Stimulated activated CD4-positive, alpha-beta T cell treated with anti-CD3 and anti-CD28 coated beads, Interleukin-4, amount 100 ng/mL, for 1 hour (primary cell): ENCODE measurements at places on chromosomes 2 and 18.

DNA sequence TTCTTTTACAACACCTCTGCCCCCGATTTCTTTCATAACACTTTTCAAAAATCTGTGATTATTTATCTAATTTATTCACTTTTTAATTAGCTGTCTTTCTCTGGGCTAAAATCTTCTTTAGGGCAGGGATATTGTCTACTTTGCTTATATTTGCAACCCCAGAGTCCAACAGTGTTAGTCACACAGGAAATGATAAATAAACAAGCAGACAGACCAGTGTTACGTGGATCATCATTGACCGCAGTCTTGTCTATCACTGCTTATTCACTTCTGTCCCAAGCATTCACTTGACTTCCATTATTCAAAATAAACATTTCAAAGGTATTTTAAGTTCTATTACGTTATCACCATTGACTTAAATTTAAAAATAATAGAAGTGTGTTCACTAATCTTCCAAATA lies 237.6 kb upstream of the UBE2E3 start:
- DNase-seq, result no peak

DNA sequence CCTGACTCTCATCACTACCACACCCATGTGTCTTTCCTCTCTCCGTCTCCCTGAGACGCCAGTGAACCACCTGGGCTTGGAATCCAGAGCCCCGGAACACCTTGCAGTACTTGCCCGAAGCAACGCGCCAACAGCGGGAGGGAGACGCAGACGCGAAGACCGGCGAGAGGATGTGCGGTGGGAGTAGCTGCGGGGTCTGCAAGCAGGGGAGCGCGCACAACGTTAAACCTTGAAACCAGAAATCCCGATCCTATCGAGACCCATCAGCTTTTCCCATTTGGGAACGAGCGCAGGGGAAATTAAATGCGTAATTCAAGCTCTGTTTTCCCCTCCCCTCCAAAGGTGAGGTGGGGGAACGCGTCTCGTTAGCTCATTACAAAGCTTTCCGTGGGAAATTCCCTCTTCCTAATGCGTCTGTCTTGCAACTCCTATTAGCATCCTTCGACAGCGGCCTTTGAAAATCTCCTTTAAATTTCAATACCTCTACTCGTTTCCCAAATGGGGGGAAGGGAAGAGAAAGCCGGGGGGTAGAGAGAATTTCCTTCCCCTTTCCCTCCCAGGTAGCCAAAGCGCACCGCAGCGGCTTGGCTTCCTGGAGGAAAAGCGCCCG lies 421 bp upstream of the CNTNAP5 start:
- DNase-seq, result no peak

DNA sequence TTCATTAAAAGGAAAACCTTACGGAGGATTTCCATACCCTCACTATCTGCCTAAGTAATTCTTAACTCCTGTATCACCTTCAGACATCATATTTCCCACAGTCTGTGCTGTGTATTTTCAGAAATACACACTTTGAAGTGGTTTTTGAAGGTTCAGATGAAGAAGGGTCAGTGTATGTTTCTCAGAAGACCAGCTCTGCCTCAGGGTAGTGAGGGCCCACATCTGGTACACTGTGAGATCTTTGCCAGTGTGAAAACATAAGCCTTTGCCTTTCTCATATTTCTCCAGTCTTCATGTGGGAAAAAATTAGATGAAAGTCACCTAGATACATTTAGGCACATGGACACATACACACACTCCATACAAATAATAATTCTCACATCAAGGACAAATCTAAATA lies 408.4 kb downstream of the RIT2 start:
- no peak for DNase-seq

GRCh38 chr2:120510751-120511395 lies 164.9 kb downstream of the INHBB start:
- no peak for DNase-seq
